COR-L47 (cell line): ENCODE measurements at places on chromosomes 2 and 18.

- no peak for DNase-seq
Measured at GRCh38 chr2:179856205-179856604, 5.2 kb downstream of the ZNF385B start.

DNA sequence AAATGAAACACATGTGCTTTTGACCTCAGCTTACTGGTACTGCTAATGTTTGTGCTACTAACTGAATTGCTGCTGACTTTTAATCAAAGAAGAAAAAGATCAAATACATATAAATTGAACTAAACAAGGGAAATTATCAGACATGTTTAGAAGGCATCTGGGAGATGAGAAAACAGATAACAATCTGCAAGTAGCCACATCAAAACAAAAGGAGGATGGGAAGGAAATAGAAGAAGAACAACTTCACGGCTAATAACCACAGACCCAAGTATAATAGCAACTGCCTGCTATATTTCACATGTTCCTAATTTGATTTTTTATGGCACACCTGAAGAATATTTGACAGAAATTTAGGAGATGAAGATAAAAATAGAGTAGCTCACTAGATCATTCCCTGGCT is 542.6 kb upstream of the SYT4 start:
- DNase-seq = no peak

GRCh38 chr2:74548900-74549826 is 4.6 kb downstream of the LOXL3 start:
- peak; percentile 69 for DNase-seq

- DNase-seq = no peak
Measured at GRCh38 chr2:136985044-136985443, 219.7 kb downstream of the THSD7B start.

- no peak for DNase-seq
Measured at GRCh38 chr2:135818937-135819610, 17.9 kb downstream of the LCT start.

GRCh38 chr2:191593622-191594385 is 84.1 kb upstream of the NABP1 start:
- no peak for DNase-seq
